D341Med (cell line): ENCODE measurements at places on chromosomes 5 and 9.
A peak's percentile ranks its signal among the peaks of the same experiment; 100 is the strongest.

GRCh38 chr9:89372230-89372816 lies 54.0 kb downstream of the SECISBP2 start:
- DNase-seq, result no peak

DNA sequence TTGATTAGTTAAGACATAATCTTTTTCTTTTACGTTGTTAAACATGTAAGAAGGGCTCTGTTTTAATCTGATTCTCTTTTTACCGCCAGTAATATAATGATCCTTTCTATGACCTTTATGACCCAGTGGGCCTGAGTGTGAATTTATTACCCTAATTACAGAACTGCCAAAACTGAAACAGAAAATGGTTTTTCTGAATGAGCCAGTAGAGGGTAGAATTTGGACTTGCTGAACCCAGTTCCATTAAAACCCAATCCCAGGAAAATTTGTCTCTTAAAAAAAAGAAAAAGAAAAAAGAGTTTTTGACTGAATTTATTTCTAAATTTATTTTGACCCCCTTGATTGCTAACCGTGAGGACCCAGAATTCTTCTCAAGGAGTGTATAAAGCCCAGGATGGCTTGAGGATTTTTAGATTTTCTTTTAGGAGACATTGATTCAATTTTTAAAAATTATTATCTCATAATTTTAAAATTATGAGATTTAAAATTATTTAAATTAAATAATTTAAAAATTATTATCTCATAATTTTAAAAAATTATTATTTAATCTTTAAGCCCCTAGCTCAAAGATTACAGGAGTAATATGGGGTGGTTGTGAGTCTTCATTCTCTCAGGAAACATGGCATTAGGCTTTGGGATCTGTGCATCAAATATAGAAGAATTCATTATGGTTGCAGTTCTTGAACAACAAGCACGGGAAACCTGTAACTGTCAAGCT lies 94.1 kb upstream of the GLIS3 start:
- no peak for DNase-seq

GRCh38 chr9:100436571-100436970 lies 9.6 kb downstream of the MSANTD3 start:
- DNase-seq, result no peak

DNA sequence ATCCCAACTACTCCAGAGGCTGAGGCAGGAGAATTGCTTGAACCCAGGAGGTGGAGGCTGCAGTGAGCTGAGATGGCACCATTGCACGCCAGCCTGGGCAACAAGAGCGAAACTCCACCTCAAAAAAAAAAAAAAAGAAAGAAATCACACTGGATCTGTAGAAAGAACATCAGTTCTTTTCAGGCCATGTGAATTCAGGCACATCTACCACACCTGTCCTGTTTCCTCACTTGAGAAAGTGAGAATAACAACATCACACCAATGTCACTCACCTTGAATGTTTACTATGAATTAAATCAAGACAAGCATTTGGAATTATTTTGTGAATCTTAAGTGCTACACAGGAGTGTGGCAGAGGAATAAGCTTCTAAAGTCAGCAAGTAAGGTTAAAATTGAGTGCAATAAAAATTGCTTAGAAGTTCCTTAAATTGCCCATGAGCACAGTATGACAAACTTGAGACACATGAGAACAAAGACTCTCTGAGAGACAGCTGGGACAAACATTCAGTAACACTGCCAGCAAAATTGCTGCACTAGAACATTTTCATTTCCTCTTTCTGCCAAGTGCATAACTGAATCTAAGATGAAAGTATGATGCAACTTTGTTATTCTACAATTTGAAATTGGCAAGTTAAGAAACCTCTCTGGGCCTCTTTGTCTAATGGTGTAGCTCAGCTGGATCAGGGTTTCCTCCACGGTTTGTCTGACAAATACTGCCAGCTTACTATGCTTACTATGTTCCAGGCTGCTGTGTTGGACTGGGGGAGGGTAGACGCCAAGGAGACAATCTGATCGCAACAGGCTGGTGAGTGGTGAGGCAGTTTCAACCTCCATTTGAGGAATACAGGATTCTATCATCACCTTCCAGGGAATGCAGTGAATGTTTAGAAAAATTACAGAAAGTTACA lies 1.9 kb upstream of the RIC1 start:
- no peak for DNase-seq

GRCh38 chr5:37208883-37209797 lies 40.0 kb downstream of the CPLANE1 start:
- DNase-seq, result no peak

- DNase-seq, result no peak
Observed at GRCh38 chr9:99185348-99185632, 36.5 kb downstream of the ALG2 start.

DNA sequence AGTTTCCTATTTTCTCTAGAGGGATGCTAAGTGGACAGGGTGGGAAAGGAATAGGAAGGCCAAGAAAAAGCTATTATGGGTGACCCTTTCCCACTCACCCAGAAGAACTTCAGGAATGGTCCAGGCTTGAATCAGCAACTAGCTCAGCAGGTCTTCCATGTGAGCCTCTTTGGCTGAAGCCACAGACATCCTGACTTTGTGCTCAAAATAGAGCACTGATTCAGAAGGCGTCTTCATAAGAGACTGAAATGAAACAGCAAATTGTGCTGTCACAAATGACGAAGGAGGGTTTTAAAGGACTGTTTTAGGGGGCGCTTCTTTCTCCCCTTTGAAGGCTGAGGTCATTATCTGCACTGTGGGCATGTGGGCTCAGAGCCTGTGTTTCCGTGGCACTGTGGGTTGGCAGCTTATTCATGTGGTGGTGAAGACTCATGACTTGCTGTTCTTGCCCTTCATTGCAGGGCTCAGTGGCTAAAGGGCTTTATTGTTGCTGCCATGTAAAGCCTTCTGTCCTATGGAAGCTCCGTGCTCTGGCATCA lies 65.8 kb upstream of the NFIL3 start:
- DNase-seq, result no peak

DNA sequence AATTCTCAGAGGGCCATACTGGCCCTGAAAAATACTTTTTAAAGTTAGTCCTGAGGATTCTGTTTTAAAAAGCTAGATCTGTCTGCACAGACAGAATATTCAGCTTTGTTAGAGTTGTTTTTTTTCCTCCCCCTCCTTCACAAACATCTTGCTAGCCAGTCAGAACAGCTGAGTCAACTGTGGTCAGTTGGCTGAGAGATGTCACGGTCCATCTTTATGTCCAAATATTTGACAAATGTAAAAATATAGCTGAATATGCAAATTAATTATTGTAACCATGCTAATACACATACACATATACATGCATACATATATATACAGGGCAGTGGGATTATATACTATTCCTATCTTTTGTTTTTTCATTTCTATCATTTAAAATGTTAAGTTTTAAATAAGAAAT lies 33.9 kb downstream of the UNC13B start:
- DNase-seq, result no peak

DNA sequence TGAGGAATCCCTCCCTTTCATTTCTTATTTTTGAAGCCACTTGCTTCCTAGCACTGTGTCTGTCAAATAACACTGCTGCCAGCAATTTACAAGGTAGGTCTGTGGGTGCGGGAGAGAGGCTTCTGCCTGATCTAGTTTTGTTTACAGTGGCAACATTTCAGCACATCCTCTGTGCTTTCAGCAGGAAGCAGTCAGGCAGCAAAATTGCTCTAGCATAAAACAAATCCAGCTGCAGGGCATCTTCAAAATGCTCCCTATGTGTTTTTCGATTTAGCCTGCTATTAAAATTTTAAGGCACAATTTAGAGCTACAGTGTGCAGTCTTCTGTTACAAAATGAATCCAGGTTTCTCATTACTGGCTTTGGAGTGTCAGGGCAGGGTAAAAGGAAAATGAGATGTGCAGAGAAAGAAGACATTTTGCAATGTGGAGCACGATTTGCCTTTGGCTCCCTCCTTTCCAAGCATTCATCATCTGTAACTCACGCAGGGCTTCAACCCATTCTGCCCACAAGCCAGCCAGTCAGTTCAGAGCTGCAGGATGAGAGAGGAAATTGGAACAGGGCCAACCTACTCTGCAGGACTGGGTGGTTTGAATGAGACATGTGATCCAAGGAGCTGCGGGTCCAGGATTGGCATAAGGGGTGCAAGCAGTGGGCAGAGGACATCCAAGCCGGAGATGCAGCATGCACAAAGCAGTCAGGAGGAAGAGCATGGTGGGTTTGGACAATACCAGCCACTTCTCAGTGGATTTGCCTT lies 143.4 kb upstream of the APC start:
- DNase-seq, result no peak

- DNase-seq, result no peak
Observed at GRCh38 chr5:66363097-66363496, 219.0 kb downstream of the SREK1 start.

DNA sequence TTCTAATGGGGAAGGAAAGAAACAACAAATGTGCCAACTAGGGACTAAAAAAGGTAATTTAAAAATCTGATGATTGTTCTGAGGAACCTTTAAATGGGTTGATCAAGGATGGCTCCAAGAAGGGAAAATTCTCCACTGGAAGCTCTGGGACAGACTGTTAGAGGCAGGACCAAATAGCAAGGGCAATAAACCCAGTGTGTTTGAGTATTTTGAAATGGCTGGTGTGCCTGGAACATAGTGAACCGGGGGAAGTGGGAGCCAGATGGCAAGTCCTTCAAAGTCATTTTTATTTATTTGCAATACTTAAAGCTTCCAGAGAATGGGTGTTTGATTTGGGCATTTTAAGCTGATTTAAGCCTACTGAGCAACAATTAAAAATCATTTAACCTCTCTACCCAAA lies 587.7 kb upstream of the MEF2C start:
- no peak for DNase-seq

GRCh38 chr9:126347911-126348760 lies 21.5 kb downstream of the MVB12B start:
- peak; percentile 48 for DNase-seq

GRCh38 chr5:91168859-91169258 lies 214.3 kb downstream of the ARRDC3 start:
- no peak for DNase-seq

- no peak for DNase-seq
Observed at GRCh38 chr5:145800181-145800580, 35.0 kb downstream of the PRELID2 start.

DNA sequence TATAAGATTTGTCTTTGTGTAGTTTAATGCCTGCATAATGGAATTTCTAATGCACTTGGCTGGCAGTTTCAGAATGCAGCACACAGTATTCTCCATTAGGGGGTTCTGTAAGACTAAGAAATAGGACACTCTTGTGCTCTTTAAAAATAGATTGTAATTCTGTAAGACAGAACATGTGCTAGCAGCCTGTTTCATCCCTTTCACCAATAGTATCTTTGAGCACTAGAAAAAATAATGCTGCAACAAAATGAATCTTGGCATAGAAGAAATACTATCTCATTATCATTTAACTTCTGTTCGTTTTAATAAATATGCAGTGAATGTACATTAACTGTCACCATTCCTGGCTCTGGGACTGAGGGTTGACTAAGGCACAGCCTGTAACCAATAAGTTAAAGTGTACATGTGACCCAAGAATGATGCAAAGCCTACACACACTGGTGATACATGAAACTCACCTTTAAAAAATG lies 23.8 kb upstream of the ZNF622 start:
- peak; percentile 36 for DNase-seq
